ENCODE measurements at places on chromosomes 2 and 18.

GRCh38 chr18:8750954-8751415 is 45.6 kb downstream of the MTCL1 start:
- DNase-seq, result no peak

DNA sequence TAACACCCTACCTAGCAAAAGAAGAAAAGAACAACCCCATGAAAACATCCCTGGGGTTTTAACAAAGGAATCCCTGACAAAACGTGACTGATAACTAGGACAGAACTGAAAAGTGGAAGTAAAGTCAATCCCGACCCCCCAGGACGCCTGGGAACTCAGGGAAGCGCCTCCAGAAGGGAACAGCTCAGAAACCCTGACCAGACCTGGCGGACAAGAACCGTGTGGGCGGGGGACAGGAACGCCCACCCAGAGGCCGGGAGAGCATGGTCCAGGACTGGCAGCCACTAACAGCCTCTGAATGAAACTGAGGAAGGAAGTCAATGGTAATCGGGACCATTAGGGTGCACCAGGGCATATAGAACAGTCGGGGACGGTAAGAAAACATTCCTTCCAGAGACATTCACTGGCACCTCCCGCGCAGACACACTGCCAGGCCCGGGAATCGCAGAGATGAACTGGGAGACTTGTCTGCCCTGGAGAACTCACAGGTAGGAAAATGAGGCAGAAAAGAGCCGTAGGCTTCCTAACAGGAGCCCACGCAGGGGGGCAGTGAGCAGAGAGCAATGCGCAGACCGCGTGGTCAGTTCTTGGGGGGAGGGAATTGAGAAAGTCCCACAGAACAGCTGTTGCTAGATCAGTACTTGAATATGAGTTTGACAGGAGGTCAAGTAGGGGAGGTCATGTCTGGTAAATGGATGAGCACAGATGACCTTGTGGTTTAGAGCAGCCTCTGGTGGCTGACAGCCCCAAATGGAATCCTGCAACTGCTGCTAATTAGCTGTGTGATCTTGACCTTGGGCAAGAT is 1.3 kb upstream of the TBC1D8 start:
- DNase-seq, result no peak

GRCh38 chr2:223465793-223466192 is 136.4 kb downstream of the SCG2 start:
- DNase-seq, result no peak

GRCh38 chr2:50529600-50530218 is 502.2 kb downstream of the NRXN1 start:
- peak; percentile 1 for DNase-seq

- DNase-seq, result no peak
These were observed 4.3 kb downstream of the KDM3A start for GRCh38 chr2:86445436-86445835.

DNA sequence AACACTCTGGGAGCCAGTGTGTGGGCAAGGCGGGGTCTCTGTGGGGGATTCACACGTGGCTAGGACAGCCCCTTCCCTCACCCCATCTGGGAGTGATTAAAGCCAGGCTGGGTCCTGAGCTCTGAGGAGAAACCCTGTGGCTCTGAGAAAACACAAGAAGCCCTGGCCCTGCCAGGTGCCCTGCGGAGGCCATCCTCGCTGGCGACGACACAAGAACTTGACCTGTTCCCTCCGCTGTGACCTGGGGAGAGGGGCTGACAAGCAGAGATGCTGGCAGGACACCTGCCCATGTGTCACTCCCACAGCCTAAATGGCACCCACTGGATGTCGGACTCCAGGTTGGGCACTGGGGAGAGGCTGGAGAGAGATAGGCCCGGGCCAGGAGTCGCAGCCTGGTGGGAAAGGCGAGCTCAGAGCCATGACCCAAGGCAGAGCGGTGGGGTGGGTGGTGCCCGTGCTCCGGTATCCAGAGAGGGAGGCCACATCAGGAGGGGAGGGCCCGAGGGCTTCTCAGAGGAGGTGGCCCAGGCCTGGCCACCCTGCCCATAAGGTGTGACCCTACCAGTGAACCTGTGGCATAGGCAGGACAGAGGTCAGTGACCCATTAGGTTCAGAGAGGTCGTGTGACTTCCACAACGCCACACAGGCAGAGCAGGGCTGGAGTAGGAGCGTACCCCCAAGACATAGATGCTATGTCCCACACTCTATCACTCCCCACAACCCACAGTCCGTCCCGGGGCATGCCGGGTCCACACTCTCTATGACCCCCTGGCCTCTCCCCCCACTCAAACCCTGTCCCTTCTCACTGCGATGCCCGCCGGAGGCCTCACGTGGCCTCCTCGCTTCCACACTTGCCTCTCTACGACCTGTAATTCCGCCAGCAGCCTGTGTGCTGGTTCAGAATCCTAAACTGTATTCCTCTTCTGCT is 59.4 kb upstream of the HPCAL1 start:
- DNase-seq, result no peak

DNA sequence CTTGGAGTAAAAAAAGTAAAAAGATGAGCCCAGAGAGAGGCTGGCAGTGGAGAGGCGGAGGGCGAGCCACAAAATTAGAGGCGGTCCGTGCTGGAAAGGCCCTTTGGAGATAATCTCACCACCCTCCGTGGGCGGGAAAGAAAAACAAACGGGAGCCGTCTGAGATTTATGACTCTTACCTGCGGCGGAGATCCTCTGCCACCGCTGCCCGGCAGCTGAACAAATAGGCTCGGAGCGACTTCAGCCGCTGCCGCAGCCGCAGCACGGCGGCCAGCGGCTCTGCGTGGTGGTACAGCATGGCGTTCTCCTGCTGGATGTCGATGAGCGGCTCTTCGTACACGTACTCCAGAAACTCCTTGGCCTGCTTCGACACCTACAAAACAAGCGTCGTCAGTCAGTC is 94.6 kb downstream of the PLEKHM3 start:
- no peak for DNase-seq

DNA sequence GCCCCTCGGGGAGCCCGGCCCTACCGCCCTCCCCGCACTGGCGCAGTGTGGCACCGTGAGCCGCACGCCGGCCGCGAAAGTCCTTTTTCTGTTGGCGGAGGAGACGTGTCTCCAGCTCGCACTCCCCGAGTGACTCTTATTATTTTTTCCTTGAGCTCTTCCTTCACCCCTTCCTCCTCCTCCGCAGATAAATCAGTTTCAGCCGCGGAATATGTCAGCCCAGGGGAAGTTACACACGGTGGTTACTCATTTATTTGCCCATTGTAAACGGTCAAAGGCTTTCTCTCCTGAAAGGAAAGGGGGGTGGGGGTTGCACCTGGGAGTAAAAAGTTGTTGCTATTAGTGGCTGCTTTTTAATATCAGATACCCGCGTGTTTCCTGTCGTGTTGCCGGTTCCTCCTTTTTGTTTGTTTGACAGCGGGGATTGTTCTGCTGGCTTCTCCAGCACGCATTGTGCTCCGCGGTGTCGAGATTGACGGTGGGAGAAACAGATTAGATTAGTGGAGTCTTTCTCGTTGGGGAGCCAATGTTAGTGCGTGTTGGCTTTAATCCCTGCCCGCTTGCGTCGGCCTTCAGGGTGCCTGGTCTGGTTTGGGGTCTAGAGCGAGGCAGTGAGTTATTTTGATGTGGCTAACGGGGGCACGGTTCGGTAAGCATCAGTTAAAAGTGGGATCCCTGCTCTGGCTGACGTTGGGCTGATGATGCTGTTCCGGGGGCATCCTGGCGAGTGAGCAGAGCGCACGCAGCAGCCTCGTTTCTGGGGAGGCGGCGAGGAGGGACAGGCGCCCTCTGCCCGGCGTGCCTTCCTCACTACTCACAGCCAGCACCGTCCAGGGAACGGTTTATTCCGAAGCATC is 1.6 kb downstream of the CRIM1 start:
- no peak for DNase-seq

DNA sequence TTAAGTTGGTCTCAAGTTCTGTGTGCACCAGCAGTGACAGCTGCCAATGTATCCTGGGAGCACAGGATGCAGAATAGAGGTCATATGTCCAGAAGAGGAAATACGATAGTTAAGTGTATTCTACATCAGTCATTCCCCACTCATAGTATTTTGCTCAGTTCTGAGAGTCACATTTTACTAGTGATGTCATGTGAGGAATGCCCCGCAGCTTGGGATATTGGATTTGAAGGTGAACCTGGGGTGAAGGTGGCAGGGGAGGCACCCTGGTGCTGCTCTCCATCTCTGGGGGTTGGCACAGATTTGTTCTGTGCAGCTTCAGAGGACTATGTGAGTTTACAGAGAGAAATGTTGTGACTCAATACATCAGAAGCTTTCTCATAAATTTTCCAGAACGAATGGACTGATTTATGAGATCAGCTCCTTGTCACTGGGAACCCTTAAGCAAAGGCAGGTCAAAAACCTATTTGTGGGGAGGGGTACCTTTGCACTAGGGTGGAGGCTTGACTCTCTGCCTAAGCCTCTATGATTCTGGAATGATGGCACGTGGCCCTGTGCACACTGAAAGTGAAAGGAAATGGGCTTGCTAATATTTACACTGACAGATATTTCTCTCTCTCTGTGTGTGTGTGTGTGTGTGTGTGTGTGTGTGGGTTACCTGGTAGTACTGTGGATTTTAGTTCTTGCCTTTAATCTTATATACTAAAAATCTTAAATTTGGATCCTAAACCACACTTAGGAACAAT is 95.9 kb downstream of the NEB start:
- peak; percentile 48 for DNase-seq

- no peak for DNase-seq
These were observed 205.1 kb upstream of the NRP2 start for GRCh38 chr2:205477016-205477705.

DNA sequence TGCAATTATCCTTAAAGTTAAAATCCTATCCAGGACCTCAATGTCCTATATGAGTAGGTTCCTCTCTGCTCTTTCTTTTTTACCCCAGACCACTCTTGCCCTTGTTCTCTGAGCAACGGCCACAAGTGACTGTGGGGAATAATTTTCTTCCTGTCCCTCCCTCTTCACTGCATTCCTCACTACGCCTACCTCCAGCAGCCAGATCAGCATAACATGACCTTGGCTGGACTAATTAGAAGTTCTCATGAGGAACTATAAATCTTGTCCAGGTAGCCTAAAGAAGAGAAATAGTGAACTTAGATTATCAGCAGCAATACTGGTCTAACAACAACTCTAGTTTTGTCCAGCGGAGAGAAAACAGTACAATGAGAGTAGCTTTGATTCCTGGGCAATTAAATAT is 643.8 kb upstream of the KLHL29 start:
- DNase-seq, result no peak

DNA sequence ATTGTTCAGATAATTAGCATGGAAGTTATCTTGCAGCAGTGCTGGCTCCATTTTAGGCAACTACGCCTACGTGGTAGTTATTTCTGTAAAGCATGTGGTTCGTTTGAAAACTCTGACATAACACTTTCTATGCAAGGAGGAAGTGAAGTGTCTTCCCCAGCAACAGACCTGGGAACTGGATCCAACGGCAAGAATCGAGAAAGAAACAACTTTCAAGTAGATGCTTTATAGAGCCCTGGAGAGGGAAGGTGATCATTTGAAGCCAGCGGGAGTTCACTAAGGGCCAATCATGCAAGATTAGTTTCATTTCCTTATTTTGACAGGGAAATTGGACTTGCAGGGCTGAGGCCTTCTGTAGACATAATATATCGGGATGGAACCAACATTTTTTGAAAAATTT is 218.3 kb downstream of the ACKR3 start:
- no peak for DNase-seq

- DNase-seq, result no peak
These were observed 3.7 kb downstream of the CACNB4 start for GRCh38 chr2:152095146-152095545.

- DNase-seq, result no peak
These were observed 27.0 kb upstream of the ACVR1 start for GRCh38 chr2:157903151-157903550.

DNA sequence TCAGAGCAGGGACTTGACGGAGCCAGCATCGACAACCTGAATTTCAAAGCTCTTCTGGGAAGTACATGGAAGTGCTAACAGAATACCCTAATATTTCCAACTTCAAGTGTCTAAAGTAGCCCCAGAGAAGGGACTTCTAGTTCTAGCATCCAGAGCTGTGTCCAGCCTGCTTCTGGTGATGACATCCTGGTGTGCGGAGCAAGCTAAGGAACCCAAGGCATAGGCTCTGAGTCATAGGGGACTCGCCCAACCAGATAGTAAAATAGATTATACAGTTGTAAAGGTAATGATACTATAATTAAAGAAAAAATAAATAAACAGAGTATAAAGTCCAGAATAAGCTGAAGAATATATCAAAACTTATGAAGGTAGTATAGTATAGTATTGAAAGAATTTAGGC is 108.1 kb upstream of the SERPINE2 start:
- DNase-seq, result no peak

- DNase-seq, result no peak
These were observed 44.2 kb upstream of the DSC1 start for GRCh38 chr18:31206787-31207381.

DNA sequence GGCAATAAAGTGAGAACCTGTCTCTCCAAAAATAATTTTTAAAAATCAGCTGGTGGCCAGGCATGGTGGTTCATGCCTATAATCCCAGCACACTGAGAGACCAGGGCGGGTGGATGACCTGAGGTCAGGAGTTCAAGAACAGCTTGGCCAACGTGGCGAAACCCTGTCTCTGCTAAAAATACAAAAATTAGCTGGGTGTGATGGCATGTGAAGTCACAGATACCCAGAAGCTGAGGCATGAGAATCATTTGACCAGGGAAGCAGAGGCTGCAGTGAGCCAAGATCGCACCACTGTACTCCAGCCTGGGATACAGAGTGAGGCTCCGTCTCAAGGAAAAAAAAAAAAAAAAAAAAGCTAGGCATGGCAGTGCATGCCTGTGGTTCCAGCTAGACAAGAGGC is 7.4 kb upstream of the GPR75 start:
- DNase-seq, result no peak

- DNase-seq, result no peak
These were observed 204.3 kb upstream of the CCDC68 start for GRCh38 chr18:55163550-55163949.

- DNase-seq, result no peak
These were observed 64.4 kb downstream of the ACTR2 start for GRCh38 chr2:65292106-65292400.
